ENCODE measurements at places on chromosomes 3 and 15. TPM values are rescaled to one million over a fixed set of nuclear protein-coding genes. Genes with fewer than 3 reads are reported as not detected.

- H3K36me3 ChIP-seq: no peaks in the 10 kb centered on the region
- no peak overlapping the region for H3K4me3 ChIP-seq
- no peaks in the 10 kb centered on the region for H3K27me3 ChIP-seq
- H3K4me1 ChIP-seq: no peaks in the 10 kb centered on the region
Measured at GRCh38 chr3:35448121-35448520, 191.2 kb upstream of the ARPP21 start.

GRCh38 chr3:126313580-126314304 lies 43.5 kb downstream of the KLF15 start:
- no peaks in the 10 kb centered on the region for H3K36me3 ChIP-seq
- no peak for DNase-seq
- H3K27ac ChIP-seq: no peak overlapping the region
- no peak overlapping the region for H3K4me3 ChIP-seq

TTLL13 gene
- total RNA-seq: not detected

GREM1 gene
- not detected for total RNA-seq

DNA sequence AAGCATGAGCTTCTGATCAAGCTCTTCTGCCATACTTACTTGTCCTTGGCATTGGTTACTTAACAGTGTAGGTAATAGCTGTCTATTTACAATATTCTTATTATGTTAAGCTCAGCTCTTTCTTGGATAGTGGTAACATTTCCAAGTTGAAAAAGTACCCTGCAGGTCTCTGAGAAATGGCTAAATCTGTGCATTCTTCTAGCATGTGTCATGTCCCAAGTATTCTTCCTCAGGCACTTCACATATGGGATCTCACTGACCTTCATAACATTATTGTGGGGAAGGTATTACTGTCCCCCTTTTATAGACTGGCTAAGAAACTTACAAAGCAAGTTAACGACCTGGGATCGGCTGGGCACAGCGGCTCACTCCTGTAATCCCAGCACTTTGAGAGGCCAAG lies 236.1 kb downstream of the RORA start:
- DNase-seq: no peak
- H3K4me1 ChIP-seq: no peaks in the 10 kb centered on the region
- H3K27ac ChIP-seq: no peak overlapping the region
- peaks cover 5% of the 10 kb centered on the region for H3K27me3 ChIP-seq
- H3K4me3 ChIP-seq: no peak overlapping the region
